ENCODE measurements at places on chromosomes 4 and X.

GRCh38 chr4:11791797-11792196, 363.1 kb upstream of the HS3ST1 start:
- H3K27me3 ChIP-seq: no peaks in the 10 kb centered on the region
- DNase-seq: no peak
- no peaks in the 10 kb centered on the region for H3K36me3 ChIP-seq
- H3K27ac ChIP-seq: no peak overlapping the region
- H3K4me1 ChIP-seq: no peaks in the 10 kb centered on the region
- H3K4me3 ChIP-seq: no peak overlapping the region

- no peaks in the 10 kb centered on the region for H3K36me3 ChIP-seq
- H3K4me1 ChIP-seq: no peaks in the 10 kb centered on the region
- no peaks in the 10 kb centered on the region for H3K27me3 ChIP-seq
- no peak for DNase-seq
These were observed 2137.1 kb upstream of the TENM3 start for GRCh38 chr4:180106122-180106521.

GRCh38 chrX:11611965-11612364, 53.8 kb downstream of the ARHGAP6 start:
- H3K36me3 ChIP-seq: no peaks in the 10 kb centered on the region
- H3K27me3 ChIP-seq: peaks cover 4% of the 10 kb centered on the region
- H3K27ac ChIP-seq: no peak overlapping the region
- no peak for DNase-seq
- H3K4me1 ChIP-seq: no peaks in the 10 kb centered on the region

DNA sequence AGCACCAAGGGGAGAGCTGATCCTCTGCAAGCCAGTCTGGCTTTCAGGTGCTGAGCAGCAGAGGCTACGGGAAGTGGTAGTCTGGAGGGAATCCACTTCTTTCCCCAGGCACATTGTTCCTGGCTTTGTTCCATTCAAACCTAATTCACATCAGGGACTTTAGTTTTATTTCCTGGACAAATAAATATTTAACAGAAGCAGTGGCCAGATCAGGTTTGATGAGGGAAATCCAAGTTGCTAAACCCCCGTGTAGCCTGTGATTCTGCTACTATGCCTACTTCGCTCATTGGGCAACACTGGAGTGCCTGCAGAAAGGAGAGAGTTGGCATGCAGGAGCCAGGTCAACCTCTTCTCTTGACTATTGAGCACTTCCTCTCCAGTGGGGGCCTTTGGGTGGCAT, 13.8 kb upstream of the STBD1 start:
- H3K4me3 ChIP-seq: no peak overlapping the region
- H3K27ac ChIP-seq: no peak overlapping the region
- peaks cover 21% of the 10 kb centered on the region for H3K27me3 ChIP-seq
- no peaks in the 10 kb centered on the region for H3K4me1 ChIP-seq
- no peak for DNase-seq
- no peaks in the 10 kb centered on the region for H3K36me3 ChIP-seq

GRCh38 chr4:169899295-169899694, 126.9 kb downstream of the MFAP3L start:
- H3K27me3 ChIP-seq: peaks cover 2% of the 10 kb centered on the region
- H3K36me3 ChIP-seq: no peaks in the 10 kb centered on the region
- no peak for DNase-seq

DNA sequence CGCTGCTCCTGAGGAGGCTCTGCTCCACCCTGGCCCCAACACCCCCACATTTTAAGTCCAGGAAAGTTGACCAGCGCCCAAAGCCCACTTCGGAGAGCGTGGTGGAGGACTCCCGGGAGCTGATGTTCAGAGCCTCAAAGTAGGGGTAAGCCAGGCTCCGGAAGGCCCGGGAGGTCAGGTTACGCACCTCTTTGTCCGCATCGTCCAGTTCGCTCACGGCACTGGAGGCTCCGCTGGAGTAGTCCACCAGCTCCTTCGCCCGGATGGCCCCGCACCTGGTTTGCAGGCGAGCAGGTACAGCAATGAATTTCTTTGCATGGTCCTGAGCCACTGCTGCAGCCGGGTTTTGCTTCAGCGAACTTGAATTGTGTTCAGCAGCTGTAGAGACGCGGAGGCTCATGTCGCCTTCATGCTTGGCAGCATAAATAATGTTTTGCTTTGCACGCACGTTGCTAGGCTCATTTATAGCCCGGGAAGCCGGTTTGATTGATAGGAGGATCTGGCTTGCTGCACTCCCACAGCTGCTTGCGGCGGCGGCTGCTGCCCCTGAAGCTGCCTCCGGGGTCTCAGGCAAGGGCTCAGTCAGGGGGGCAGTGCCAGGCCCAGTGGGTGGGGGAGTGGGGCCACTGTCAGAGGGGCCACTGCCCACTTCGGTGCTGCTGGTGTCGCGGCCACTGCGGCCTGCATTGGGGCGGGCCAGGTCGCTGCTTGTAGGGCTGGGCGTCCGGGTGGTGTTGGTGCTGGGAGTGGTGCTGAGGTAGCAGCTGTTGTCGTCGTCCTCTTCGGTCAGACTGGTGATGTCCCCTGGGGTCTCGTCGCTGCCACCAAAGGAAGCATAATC, 4.8 kb downstream of the C4orf54 start:
- no peaks in the 10 kb centered on the region for H3K36me3 ChIP-seq
- peaks cover 3% of the 10 kb centered on the region for H3K27me3 ChIP-seq
- no peaks in the 10 kb centered on the region for H3K4me1 ChIP-seq
- H3K27ac ChIP-seq: no peak overlapping the region
- DNase-seq: no peak

All from activated T-helper 1 cell treated with anti-CD3 and anti-CD28 coated beads, Interleukin-12 subunit alpha, Interleukin-12 subunit beta, Interleukin-2, Interleukin-4 antibody, amounts not matched to agents 30 ng/mL and 10 ng/mL and 1 ng/mL, durations not matched to agents 14 hours and 24 hours and 36 hours (primary cell).